ENCODE measurements at places on chromosomes 3 and 15.

GRCh38 chr3:5057272-5057671 is 64.8 kb upstream of the ARL8B start:
- DNase-seq, result no peak

- no peak for DNase-seq
Measured at GRCh38 chr3:97970156-97970555, 2.1 kb downstream of the RIOX2 start.

DNA sequence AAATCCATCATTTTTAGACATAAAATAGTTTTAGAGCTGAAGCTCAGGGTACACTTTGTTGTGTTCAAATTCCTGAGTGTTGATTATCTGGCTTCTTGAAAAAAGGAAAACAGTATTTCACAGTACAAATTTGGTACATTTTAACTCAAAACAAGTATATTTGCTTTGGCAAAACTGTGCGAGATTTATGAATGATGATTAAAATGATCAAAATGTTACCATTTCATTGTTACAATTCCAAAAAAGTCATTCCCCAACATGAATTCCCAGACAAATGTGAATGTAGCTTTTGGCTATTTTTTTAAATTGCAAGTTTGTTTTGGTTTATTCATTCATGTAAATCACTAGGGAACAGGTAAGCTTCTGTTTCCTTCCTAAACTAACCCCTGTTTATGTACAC is 347.4 kb upstream of the DCBLD2 start:
- no peak for DNase-seq

DNA sequence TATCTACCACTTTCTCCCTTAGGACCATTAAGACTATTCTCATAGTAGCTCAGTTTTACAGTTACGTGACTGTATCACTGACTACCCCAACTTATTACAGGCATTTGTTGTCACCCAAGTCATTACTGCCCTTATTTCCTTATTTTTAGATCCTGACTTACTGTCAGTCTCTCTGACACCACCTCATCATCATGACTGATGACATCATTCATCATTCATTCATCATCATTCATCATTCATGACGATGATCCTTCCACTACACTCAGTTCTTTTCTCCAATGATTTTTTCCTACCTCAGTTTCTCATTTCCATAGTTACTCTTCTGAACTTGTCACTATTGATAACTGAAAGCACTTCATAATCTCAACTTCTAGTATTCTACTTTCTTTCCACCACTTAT is 83.8 kb downstream of the ADAM10 start:
- DNase-seq, result no peak

DNA sequence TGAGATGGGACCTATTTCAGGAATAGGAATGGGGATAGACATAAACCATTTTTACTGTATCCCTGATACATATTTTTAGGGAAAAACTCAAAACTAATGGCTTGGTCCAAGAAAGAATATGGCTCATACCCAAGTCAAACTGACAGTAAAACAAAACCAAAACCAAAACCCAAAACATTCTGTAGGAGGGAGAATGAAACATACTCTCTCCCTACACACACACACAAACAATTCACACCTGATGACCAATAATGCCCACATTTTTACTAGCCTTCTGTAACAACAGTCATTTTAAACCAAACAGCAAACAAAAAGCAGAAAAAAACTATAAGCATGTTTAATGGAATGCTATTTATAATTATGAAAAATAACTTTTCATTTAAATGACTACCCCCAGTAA is 74.9 kb downstream of the NBEAL2 start:
- DNase-seq, result no peak

GRCh38 chr3:159828542-159828943 is 160.1 kb upstream of the IL12A start:
- peak; percentile 76 for DNase-seq

GRCh38 chr3:128410669-128411573 is 55.8 kb downstream of the DNAJB8 start:
- peak; percentile 27 for DNase-seq

- DNase-seq, result no peak
Measured at GRCh38 chr3:196009456-196009855, 72.4 kb downstream of the TFRC start.

DNA sequence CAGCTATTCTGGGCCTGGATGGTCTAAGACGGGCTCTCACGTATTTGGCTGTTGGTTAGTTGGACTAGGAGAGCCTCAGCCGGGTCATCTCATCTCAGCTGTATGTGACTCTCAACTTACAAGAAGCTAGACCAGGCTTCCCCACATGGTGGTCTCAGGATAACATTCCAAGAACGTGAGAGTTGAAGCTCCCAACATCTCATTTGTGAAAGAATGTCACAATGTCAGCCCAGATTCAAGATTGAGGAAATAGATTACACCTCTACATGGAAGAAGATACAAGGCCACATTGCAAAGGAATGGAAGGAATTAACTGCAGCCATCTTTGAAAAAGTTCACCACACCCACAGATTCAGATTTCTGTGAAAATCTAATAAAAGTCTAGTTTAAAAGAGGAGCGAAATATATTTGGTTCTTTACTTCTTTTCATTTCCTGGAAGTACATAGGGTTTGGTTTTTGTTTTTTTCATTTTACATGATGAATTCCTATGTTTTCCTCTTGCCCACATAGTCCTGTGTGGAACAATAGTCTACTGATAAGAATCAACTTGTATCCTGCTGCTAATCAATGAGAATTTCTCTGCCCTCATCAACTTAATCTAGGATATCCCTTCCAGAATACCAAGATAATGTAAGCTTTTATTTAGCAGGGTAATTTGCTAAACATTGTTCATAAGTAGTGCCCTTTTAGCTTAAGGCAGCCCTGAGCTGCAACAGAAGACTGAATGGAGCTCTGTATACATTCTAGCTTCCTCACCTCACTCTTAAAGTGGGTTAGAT is 116.5 kb downstream of the CMSS1 start:
- DNase-seq, result no peak

DNA sequence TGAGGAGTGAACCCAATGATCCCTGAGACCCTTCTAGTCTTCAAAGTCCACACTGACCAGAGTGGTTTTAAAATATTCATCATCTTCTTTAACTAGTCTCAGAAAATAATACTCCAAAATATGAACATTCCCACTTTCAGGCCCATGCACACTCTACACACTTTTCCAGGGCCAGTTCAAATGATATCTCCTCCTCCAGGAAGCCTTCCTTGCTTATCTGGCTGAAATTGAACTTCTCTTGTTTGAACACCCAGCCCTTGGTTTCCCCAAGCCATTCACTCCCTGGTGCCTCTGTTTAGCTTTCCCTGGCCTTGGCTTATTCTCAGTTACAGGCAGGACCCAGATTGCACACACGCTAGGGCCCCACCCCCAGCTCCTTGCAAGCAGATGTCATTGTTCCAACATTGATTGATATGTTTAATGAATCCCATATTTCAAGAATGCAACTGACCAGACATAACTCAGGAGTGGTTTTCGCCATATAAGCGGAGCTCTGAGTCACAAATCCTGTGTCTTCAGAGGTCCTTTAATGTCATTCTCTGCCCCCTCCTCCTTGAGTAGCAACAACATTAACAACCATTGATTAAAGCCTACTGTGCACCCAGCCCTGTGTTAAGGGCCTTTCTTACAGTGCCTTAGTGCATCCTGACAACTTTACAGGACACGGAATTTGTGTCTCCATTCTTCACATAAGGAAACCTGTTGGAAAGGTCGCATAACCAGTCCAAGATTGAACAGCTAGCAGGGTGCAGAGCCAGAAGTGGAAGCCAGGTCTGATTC is 2.1 kb downstream of the ITGA11 start:
- DNase-seq, result peak; percentile 18

- peak; percentile 26 for DNase-seq
Measured at GRCh38 chr3:105907777-105908176, 39.0 kb upstream of the CBLB start.

GRCh38 chr3:29922992-29923746 is 642.3 kb downstream of the RBMS3 start:
- DNase-seq, result peak; percentile 54

DNA sequence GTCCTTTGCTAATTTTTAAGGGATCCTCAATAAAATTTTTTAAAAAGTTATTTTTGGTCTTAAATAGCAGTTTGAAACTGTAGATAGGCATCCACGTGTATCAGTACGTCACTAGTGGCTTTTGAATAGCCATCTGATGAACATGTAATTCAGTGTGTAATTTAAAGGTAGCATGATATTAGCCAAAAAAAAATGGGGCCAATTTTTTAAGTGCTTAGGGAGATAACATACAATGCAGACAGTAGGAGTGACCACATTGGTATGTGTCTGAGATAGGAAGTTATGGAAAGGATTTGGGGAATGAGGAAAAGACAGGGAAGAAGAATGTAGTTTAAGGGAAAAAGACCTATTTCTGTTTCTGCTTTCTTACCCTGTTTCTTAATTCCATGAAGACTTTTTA is 2.5 kb downstream of the AP4E1 start:
- no peak for DNase-seq

Data from kidney (tissue), 22 donors.